ENCODE measurements at places on chromosomes 16 and 17.

- DNase-seq: no peak
These were observed 12.5 kb upstream of the TMIGD1 start for GRCh38 chr17:30346221-30346795.

DNA sequence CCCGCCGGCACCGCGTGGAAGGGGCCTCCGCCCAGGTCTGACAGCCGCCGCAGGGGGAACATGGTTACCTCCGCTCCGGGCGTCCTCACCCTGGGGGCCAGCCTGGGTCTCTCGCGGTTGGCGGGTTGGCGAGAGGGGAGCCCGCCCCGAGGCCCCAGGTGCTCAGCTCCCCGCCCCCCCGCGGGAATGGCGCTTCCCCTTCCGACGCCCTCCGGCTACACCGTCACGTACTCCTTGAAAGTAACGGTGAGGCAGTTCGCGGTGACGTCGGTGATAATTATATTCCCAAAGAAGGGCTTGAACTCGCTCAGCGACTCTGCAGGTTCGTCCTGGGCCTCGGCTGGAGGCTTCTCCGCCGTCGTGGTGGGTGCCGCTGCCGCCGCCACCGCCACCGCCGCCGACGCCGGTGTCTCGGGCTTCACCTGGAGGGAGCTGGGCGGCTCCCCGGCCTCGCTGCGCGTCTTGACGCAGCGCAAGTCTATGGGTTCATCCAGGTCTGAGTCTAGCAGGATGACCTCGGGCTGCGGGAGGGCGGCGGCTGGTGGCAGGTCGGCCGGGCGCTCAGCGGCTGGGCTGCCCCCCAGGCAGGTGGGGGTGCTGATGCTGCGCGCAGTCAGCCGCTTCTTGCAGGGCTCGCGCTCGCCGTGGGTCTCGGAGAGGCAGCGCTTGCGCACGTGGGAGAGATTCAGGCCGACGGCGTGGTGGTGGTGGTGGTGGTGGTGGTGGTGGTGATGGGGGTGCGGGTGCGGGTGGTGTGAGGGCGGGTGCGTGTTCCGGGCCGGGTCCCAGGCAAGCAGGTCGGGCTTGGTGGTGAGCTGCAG is 5.3 kb downstream of the CBX4 start:
- no peak for DNase-seq

GRCh38 chr16:11361701-11362451 is 16.6 kb downstream of the RMI2 start:
- DNase-seq: peak; percentile 43

GRCh38 chr17:62101515-62101914 is 36.4 kb upstream of the MED13 start:
- no peak for DNase-seq

- no peak for DNase-seq
These were observed 78.4 kb downstream of the ZNF778 start for GRCh38 chr16:89295915-89296314.

- no peak for DNase-seq
These were observed 9.1 kb downstream of the TSC2 start for GRCh38 chr16:2056681-2057407.

GRCh38 chr16:69112285-69113129 is 7.1 kb downstream of the HAS3 start:
- peak; percentile 78 for DNase-seq
